Ovary (tissue), 10 donors: ENCODE measurements at places on chromosomes 2 and 18.

- DNase-seq = no peak
Observed at GRCh38 chr2:21220930-21221329, 97.2 kb downstream of the TDRD15 start.

DNA sequence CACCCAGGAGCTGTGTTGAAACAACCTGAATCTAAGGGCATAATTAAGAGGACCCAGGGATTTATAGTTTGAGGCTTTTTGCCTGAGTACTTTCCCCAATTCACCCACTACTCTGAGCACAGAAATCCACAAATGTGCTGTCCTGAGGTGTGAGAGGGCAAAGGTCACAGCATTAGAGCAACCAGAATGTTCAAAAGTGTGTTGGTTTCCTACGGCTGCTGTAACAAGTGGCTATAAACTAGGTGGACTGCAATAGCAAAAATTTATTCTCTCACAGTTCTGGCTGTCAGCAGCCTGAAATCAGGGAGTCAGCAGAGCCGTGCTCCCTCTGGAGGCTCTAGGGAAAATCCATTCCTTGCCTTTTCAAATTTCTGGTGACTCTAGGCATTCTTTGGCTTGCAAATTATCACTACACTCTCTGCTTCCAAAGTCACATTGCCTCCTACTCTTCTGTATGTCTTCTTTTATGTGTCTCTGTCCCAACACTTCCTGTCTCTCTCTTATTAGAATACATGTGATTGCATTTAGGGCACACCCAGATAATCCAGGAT lies 91.4 kb upstream of the TACR1 start:
- DNase-seq = no peak

DNA sequence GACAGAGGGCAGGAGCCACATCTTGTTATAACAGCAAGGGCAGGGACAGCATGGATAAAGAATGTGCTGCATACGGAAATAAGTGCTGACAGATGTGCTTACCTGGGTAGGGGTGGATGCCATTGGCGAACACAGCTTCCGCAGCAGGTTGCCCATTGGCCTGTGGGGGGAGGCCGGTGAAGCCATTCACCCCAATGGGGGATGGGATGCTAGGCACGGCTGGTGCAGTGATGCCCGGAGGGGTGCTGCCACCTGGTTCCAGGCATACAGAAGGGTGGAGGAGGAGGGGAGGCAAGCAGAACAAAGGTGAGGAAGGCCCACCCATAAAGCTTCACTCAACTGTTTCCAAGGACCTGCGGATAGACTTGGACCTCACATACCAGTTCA lies 294.9 kb downstream of the CELF4 start:
- no peak for DNase-seq

DNA sequence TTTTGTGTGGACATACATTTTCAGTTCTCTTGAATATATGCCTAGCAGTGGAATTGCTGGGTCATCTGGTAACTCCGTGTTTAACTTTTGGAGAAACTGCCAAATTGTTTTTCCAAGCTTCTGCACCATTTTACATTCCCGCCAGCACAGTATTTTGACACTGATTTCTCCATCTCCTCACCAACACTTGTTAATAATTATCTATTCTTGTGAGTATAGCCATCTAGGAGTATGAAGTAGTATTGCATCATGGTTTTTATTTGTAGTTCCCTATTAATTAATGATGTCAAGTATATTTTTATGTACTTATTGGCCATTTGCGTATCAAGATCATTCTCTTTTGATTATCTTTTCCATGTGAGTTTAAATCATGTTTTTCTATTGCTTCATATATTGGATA lies 17.9 kb upstream of the AOX1 start:
- no peak for DNase-seq

DNA sequence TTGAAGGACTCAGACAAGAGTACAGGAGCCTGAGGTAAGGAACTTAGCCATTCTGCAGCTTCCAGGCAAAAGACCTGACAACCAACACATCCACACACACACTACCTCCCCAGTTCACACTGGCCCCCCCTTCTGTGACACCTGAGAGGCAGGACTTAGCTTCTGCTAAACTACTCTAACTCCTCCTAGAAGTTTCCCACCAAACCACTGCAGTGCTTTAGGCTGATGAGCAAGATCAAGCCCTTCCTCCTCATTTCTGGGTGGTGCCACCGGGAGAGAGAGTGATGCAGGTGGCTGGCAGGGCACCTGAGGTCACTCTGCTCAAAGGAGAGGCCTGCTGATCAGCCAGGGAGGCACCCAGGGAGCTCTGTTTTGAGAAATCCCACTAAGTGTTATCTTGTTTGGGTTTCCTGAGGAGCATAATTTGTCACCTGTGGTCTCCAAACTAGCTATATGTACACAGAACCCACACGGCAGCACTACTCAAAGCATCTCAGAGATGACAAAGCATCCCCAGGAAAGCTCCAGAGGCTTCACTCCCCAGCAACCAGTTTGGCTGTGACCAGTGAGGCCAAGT lies 188.4 kb downstream of the MYO5B start:
- no peak for DNase-seq

DNA sequence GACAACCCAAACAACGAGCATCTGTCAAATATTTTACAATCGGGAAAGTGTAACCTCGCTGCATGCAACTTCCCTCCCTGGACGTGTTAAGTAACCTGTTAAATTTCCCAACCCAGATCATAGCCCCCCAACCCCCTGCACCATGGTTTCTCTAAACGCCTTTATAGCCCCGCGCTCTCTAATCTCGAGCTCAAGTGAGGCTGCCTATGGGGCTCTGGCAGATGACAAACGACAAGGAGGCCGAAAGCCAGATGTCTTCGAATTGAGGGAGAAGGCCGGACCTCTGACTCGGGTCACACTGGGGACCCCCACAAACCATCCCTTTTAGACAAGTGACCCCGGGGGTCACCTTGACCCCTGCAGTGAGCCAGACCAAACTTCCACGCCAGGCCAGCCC lies 526 bp downstream of the COX7A2L start:
- DNase-seq = no peak

DNA sequence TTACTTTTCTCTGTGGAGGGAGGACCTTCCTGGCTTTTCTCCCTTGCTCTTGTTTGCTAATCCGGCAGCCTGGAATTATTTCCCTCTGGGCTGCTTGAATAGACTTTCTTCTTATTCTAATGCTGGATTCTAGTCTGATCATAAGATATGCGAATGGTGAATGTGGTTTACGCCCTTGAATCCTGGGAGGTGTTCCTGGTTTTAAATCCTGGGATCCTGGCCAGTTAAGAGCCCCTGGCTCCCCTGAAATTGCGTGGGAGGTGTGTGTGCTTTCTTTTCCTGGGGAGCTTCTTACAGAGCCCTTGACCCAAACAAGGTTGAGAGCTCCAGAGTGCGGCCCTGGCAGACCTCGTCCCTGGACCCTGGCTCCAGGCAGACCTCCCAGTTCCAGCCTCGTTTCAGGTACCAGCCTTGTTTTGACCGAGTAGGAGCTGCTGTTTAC lies 2.8 kb downstream of the SH3BP4 start:
- DNase-seq = peak; percentile 61

DNA sequence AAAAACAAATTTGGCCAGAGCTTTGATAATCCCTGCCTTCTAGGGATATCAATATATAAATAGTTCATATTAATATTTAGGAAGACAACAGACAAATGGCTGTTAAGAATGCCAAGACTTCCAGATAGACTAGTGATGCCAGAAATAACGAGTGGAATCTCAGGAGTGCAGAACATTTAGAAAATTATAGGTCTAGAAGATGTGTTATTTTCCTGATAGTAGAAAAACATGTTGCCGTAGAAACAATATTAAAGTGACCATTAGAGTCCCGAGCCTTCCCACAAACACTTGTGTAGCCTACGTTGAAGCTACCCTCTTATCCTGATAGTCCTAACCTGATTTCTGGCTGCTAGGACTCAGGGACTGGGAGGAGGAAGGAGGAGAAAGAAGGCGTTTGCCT lies 54.3 kb upstream of the ITGA6 start:
- DNase-seq = no peak
